Cerebellar cortex (tissue), 1 donor: ENCODE measurements at places on chromosomes 3 and 15.
A peak's percentile ranks its signal among the peaks of the same experiment; 100 is the strongest.

GRCh38 chr15:62572797-62573196, 407.7 kb upstream of the C2CD4B start:
- DNase-seq, result no peak

GRCh38 chr3:136883967-136884720, 22.1 kb downstream of the NCK1 start:
- peak; percentile 75 for DNase-seq

- no peak for DNase-seq
These were observed 16.6 kb upstream of the TXNRD3 start for GRCh38 chr3:126671521-126671920.

GRCh38 chr3:103585809-103586208, 1151.0 kb downstream of the ZPLD1 start:
- DNase-seq, result no peak

GRCh38 chr3:178560759-178561158, 24.5 kb downstream of the KCNMB2 start:
- no peak for DNase-seq

DNA sequence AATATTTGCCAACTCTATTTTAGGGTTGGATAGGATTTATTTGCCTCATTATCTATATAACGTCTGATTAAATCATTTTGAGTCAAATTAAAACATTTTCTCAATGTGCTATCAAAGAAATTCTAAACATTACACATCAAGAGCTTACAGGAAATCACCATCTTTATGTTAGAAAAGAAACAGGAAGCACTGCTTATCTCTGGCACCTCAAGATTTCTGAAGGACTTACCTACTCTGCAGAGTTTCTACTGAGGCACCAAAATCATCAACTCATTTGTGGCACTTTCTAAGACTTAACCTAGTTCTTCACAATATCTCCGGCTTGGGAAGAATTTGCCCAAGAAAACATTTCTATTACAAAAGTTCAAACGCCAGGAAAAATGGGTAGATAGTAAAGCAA, 181.3 kb upstream of the EOMES start:
- DNase-seq, result no peak

- no peak for DNase-seq
These were observed 11.0 kb upstream of the ARPP19 start for GRCh38 chr15:52579852-52580251.

DNA sequence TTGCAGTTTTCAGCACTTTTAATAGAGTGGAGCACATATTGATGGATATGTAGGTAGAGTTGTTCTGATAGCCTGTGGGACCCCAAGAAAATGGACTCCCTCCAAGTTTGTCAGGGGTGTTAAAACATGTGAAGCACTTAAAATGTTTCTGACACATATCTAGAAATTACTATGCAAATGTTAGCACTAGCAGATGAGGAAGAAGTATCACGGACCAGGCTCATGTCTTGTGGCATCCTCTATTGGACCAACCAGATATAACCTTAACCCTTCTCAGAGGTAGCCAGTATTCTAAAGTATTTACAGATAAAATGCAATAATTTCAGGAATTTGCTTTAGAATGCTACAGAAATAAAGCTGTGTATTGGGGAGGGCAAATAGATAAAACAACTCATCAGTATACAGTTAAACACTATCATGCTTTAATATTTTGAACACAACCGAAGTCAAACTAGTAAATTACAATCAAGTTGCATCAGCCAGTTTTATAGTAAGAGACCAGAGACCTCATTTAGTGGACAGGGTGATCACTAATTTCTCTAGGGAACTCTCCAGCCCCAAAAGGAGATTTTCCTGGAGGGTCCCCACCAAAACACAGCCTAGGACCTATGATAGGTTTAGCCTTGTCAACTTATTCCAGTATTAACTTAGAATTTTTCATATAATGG, 57.2 kb upstream of the FBN1 start:
- DNase-seq, result no peak

DNA sequence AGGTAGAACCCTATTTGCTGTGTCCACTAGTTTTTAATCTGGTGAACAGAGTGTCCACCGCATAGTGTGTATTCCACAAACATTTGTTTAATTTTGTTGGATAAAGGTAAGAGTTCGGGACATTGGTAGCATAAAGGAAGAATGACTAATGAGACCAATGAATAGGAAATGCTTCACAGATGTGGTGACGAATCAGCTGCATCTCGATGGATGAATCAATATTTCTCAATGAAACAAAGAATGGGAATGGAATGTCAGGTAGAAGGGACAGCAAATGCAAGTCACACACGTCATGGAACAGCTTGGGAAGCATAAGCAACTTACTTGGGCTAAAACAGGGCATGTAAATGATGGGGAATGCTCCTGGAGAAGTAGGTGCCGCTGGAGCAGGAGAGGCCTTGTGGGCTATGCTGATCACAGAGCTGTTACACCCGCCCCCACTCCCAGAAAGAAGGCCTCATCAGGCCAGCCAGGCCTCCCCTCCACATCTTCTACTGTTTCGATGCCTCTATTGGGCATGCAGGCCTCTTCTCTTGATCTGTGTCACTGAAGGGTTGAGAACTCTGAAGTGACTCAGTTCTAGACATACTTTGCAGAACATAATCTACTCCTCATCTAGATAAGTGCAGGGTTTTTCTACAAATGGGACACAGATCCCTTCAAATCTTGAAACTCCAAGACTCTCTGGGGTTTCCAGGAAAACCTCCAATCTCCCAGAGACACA, 120.0 kb upstream of the GADL1 start:
- DNase-seq, result no peak

- no peak for DNase-seq
These were observed 125.3 kb upstream of the BCL6 start for GRCh38 chr3:187870360-187871203.

GRCh38 chr3:31735667-31736066, 202.9 kb downstream of the STT3B start:
- DNase-seq, result no peak
